ENCODE measurements at places on chromosomes 11 and 22.

- no peak for DNase-seq
Measured at GRCh38 chr11:119369132-119369925, 12.2 kb downstream of the USP2 start.

- DNase-seq = no peak
Measured at GRCh38 chr11:34957206-34957605, 40.8 kb downstream of the PDHX start.

GRCh38 chr11:123622576-123622975 is 31.8 kb downstream of the SCN3B start:
- DNase-seq = no peak

DNA sequence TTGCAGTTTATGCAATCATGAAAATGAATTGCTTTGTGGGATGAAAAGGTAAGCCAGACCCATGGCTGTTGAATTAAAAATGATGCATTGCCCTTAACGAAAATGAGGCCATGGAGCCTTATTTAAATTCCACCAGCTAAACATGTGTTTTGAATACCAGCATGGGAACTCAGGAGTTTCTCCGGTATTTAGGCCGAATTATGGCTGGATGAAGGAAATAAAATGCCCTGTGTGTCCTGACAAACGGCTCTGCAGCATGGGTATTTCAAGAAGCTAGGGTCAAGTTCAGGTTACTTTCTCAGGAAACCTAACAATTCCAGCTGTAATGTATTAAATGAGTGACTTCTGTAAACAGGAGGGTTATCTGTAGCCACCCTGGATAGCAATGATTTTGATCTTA is 38.3 kb downstream of the AMOTL1 start:
- DNase-seq = peak; percentile 45

GRCh38 chr22:46587492-46588278 is 32.5 kb upstream of the GRAMD4 start:
- no peak for DNase-seq

DNA sequence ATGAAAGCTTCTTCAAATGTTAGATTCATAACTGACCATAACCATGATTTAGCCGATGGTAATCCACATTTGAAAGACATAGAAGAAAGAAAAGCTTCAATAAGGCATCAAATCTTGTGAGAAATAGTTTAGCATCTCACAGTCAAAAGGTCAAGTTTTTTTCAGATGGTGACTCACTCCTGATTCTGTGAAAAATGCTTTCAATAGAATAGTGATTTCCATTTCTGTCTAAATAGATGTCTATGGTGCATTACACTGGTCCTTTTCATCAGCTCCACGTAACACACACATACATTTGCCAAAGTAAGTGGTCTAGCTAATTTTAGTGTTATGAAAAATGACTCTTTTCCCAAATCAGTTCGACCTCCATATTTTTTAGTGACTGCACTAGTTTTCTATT is 139.2 kb downstream of the LRRC4C start:
- peak; percentile 60 for DNase-seq

GRCh38 chr11:117979481-117980211 is 6.5 kb upstream of the IL10RA start:
- DNase-seq = no peak

- DNase-seq = no peak
Measured at GRCh38 chr11:120978701-120979100, 45.2 kb upstream of the TBCEL start.

DNA sequence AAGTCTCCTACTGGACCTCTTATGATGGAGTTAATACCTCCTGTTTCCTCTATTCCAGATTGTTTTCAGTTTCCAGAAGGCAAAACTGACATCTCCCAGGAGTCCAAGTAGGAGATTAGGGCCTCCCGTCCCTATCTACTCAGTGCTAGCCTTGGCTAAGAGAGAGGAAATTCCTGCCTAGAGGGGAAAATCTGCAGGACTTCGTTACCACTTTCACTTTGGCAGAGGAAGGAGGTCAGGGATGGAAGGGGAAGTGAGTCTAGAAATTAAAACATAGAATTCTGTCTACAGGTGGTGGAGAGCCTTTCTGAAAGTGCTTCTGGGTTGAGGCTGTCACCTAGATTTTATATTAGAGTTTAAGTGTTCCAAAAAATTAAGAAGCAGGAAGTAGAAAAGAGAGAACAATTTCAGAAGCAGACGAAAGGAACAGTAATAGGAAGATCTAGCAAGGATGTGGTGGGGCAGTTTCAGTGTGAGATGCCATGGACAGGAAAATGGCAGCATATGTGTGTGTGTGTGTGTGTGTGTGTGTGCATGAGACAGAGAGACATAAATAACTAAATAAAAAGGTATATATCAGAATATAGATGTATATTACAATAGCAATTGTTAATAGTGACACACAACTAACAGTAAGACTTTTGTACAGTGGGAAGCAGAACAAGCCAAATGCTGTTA is 2.4 kb upstream of the TRIM68 start:
- no peak for DNase-seq

DNA sequence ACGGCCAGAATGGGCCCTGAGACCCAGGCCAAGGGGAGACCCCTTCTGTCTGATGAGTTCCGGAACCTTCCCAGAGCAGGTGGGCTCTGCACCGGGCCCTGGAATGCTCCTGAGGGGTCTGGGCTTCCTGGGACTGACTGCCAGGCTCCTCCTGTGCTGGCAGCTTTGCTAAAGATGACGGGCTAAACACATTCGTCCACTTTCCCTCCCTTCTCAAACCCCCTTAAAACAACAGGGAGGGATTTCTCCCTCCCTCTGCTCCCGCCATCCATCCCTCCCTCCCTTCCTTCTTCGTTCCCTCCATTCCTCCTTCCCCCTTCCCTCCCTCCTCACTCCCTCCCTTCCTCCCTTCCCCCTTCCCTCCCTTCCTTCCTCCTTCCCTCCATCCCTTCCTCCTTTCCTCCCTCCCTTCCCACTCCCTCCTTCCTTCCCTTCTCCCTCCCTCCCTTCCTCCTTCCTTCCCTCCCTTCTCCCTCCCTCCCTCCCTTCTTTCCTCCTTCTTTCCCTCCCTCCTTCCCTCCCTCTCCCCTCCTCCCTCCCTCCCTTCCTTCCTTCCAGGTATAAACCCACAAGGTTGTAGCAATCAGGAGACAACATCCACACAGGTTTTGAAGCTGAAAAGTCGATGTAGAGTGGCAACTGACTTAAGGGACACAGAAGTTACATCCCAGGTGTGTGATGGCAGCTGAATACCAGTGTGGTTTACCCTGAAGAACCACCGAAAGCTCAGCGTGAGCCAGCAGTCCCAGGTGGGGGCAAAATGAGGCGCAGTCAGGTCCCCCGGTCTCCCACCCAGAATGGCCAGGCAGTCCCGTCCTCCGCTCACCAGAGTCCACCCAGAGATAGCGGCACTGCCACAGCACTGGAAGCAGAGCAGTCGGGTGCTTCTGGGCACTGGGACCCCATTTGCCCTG is 18.8 kb upstream of the MGAT3 start:
- no peak for DNase-seq

DNA sequence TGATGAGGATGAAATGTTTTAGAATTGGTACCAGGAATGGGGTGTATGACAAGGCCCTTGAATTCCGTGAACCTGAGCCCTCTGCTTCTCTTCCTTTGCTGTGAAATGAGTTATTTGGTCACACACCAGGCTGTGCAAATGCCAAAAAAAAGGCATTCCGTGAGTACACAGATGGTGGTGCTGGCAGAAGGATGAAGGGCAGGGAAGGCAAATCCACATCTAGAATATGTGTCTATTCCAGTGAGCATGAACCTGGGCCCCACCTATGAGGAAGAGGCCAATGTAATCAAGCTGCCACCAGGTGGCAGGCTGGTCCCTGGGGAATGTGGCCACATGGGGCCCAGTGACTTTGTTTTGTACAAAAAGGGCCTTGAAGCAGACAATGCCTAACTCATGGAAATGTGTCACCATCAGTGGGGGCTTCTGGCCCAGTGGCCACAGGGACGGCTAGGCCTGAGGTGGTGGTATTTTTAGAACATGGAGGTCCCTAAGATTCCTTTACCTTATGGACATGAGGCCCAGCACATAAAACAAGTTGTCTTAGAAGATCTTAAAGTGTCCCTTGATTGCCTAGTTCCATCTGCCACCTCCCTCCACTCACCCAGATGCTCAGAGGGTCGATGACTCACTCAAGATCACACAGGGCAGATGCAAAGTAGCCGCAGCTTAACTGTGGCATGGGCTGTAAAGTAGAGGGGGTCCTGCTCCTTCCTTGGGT is 3.9 kb upstream of the RNF215 start:
- DNase-seq = peak; percentile 69

DNA sequence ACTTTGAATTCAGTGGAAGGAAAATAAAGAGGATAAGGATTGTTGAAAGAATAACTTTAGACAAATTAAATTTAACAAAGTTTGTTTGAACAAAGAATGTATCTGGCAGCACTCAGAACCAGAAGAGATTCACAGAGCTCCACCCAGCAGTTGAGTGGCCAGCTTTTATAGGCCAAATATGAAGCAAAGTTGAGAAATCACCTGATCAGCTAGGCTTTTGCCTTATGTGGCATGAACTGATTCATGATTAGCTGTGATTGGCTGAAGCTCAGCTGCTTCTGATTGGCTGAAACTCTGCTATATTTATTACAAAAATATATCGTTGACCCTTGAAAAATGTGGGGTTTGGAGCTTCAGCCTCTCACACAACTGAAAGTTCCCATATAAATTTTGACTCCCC is 62.6 kb downstream of the PIWIL4 start:
- no peak for DNase-seq

GRCh38 chr22:42623301-42623751 is 8.6 kb upstream of the POLDIP3 start:
- DNase-seq = no peak

DNA sequence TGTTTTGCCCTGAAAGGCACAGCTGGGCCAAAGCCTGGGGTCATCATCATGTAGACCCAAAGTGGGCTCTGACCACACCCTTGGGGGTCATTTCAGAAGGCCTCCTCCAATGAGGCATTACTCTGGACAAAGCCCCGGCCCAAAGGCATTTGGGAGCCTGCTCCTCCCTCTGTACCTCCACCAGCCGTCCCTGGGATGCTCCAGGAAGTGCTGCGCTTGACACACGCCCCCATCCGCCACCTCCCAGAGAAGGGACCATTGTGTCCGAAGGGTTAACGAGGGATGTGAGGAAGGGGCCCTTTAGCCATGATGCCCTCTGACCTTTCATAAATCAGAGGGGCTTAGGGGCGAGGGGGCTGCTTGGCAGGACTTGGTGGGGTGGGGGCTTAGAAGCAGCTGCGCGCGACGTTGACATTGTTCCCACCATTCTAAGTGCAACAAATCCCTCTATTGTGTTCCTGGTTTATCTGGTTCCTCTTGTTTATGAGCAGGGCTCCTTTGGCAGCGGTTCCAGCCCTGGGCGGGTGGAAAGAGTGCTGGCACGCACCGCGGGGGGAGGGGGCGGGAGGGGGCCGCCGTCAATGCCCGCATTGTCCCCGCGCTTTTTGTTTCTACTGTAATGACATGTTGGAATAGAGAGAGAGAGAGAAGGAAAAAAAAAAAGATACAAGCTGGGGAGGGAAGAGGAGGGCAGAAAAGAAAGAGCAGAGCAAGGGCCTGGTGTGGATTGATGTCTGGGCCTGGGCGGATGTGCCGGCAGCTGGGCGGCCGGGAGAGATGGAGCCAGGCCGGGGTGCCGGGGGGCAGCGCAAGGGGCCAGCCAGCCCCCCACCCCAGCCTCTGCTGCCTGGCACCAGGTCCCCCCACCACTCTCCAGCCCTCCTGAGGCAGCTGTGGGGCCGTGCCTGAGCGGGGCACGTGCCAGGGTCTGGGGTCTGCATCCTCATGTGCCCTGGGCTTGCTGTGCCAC is 32.1 kb upstream of the SOX10 start:
- DNase-seq = no peak

DNA sequence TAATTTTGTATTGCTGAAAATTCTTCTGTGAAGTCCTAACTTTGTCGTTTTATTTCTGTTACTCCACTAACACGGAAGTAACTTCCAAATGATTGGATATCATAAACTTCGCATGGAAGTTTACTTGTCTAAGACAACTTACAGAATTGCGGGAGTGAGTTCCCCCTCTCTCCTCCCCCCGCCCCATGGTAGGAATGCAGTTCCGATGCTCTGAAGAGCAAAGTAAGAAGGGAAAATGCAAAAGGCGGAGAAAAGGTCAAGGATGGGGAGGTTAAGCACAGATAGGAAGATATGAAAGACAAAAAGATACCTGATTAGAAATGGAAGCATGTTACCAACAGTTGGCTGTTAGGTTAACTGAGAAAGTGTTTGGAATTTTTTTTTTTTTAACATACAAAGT is 1.3 kb downstream of the EIF3M start:
- DNase-seq = peak; percentile 9

- DNase-seq = no peak
Measured at GRCh38 chr11:115751243-115752015, 247.2 kb upstream of the CADM1 start.

GRCh38 chr22:38035530-38035885 is 21.7 kb upstream of the PICK1 start:
- no peak for DNase-seq
